ENCODE measurements at places on chromosomes 13 and 19. TPM values are rescaled to one million over a fixed set of nuclear protein-coding genes. Genes with fewer than 3 reads are reported as not detected.

GRCh38 chr13:45280751-45281634 lies 60.0 kb downstream of the TPT1 start:
- H3K4me3 ChIP-seq: no peak overlapping the region
- no peaks in the 10 kb centered on the region for H3K27me3 ChIP-seq
- peak; percentile 71 for DNase-seq

GRCh38 chr13:39567569-39567968 lies 35.4 kb downstream of the LHFPL6 start:
- no peak overlapping the region for H3K4me3 ChIP-seq
- H3K27ac ChIP-seq: no peak overlapping the region

GRCh38 chr13:105139048-105139379 lies 1396.4 kb downstream of the EFNB2 start:
- peak overlapping the region; percentile 42 for H3K4me3 ChIP-seq
- no peaks in the 10 kb centered on the region for H3K27me3 ChIP-seq
- no peaks in the 10 kb centered on the region for H3K36me3 ChIP-seq
- no peaks in the 10 kb centered on the region for H3K4me1 ChIP-seq
- peak overlapping the region; percentile 45 for H3K27ac ChIP-seq

DNA sequence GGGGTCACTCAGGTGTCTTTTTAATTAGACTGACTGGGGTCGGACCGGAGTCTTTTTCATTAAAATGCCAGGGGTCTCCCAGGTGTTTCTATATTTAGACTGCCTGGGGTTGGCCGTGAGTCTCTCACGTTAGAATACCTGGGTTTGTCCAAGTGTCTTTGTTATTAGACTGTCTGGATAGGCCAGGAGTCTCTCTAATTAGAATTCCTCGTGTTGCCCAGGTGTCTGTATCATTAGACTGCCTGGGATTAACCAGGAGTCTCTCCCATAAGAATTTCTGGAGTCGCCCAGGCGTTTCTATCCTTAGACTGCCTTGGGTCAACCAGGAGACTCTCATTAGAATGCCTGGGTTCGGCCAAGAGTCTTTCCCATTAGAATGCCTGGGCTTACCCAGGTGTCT lies 1445.7 kb downstream of the UQCRFS1 start:
- H3K36me3 ChIP-seq: no peaks in the 10 kb centered on the region
- H3K27ac ChIP-seq: no peak overlapping the region
- H3K4me3 ChIP-seq: no peak overlapping the region
- H3K27me3 ChIP-seq: no peaks in the 10 kb centered on the region

DNA sequence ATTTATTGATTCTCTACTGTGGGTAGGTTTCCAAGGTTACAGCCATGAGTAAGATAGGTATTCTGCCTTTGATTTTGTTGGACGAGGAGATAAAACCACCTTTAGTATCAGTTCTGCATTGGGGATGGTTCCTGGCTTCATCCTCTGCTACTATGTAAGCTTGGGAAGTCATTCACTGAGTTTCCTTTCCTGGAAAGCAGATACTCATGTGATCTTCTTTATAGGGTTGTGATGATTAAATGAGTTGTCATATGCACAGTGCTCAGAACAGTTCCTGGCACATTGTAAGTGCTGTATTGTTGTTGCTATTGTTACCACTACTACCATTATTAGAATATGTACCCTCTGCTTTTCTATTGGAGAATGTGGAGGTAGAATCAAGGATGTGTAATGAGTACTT lies 13.1 kb upstream of the WTIP start:
- no peaks in the 10 kb centered on the region for H3K27me3 ChIP-seq
- no peaks in the 10 kb centered on the region for H3K36me3 ChIP-seq
- no peak overlapping the region for H3K4me3 ChIP-seq
- H3K27ac ChIP-seq: no peak overlapping the region
- no peaks in the 10 kb centered on the region for H3K4me1 ChIP-seq

DNA sequence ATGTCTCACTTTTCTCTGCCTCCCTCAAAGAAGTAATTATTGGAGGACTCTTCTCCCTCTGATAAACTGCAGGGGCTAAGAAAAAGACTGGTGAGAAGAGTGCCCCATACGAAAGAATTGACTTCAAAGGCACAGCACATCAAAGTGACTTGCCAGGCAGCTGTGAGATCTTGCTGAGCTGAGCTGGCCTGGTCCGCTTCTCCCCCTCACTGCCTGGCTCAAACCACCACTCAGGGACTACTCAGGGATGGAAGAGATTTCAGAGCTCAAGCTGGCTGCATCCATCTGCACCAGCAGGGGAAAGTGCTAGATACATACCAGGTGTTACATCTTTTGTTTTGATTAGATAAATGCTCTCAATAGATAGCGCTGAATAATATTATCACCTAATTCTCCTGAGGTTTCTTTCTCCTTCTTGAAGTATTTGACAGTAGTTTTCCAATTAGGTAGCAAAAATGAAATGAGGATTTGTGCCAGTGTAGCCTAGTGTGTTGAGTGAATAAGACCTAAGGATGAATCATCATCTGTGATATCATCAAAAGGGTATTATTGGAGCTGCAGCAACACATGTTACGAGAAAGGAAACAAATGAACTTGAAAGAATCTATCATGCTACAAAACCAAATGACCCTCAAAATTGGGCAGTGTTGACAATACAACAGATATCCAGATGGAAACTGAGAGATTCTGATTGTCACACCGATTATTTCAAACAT lies 379.8 kb downstream of the TBC1D4 start:
- no peak overlapping the region for H3K27ac ChIP-seq
- H3K36me3 ChIP-seq: no peaks in the 10 kb centered on the region
- DNase-seq: no peak
- H3K4me3 ChIP-seq: no peak overlapping the region
- H3K27me3 ChIP-seq: no peaks in the 10 kb centered on the region

SIAH3 gene
- under 0.01 TPM for total RNA-seq

APOC4 gene
- not detected for total RNA-seq

MAST1 gene
- total RNA-seq: 0.88 TPM

All from breast epithelium (tissue), 4 donors.